ENCODE measurements at places on chromosomes 7 and 10.

DNA sequence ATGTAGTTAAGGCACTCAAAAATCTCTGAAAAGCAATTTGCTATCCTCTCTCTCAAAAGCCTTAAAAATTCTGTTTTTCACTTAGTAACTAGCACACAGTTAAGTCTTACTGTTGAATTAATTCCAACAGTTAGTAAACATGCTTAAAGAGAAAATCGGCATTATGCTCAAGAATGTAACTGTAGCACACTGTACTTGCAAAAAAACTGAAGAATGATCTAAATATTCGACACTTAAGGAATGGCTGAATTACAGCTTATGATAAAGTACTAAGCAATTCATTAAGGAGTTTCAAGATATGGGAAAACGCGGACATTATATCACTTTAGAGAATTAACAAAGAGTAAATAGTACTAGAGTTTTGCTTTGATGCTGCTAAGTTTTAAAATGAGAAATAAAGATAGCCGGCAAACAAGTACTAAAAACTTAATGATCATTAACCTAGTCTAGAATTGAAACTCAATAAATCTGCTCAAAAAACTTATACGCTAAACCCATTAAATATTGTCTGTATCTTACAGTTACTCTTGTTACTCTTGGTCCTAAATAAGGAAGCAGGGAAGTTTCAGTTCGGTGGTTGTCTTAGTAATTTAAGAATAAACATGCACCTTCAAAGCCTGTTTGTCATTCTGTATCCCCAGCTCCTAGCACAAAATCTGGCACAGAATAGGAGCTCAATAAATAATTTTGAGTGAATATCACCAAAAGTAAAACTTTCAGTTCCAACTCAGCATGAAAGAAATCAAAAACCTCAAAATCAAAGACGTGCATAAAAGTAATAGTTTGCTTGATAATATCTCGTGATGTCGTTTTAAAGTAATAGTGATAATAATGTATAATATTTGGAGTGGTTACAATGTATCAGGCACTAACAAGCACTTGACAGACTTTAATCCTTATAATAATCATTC is 1.2 kb downstream of the TRDMT1 start:
- DNase-seq: no peak

DNA sequence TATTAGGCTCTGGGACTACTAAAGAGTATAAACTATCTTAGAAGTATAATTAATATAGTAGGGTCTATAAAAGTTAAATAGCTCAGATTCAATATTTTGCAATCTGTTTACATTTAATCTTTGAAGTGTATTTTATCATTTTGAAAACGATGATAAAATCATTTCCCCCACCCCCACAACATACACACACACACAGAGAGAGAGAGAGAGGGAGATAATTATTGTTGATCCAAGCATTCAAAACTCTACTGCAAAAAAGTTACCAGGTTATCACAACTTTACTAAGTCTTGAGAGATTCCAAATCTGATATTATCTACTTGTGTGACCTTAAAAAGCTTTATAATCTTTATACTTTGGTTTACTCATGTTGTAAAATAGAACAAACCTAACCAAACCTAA is 14.0 kb downstream of the ZNF800 start:
- no peak for DNase-seq

DNA sequence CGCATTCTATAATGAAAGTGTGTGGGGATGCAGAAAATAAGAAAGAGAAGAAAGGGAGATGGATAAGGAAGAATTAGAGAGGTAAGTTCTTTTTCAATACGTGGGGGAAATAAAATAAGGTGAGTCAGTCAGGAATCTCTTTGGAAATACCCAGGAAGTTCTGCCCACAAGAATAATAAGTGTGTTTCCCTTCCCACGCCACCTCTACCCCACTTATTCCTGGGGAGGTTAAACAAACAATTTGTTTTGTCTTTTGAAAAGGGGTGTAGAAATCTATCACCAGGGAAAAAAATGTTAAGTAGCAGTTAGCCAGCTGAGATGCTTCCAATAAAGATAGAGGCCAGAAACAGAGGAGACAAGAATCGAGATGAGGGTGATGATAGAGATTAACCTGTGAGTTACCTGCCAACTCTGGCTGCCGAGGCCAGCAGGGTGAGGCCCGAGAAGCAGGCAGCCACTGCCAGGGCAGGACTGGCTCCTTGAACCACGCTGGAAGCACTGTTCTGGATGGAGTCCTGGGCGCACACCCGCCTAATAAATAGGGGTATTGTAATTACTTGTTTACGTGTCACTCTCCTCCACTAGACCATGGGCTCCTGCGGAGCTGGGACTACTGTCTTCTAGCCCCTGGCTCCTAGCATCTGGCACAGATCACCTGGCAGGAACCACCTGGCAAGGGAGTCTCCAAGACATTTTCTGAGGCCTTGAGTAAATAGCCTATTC is 191.3 kb downstream of the FGFR2 start:
- no peak for DNase-seq

GRCh38 chr10:129194181-129194870 is 272.7 kb upstream of the MGMT start:
- DNase-seq: no peak

- no peak for DNase-seq
Measured at GRCh38 chr7:141704112-141704511, 2.1 kb upstream of the DENND11 start.

DNA sequence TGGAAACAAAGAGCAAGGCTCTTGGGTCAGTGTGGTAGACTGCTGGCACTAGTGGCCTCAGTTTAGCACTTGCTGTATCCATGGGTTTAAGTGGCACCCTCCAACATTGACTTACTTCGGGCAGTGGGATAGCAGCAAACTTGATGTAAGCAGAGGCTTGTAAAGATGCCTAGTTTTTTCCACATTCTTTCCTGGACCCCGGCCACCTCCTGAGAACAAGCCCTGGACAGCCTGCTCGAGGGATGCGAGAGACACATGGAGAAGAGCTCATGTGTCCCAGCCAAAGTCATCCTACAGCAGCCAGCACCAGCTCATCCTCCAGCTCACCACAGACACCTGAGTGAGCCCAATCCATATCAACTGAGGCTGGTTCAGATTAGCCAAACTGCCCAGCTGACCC is 142.7 kb upstream of the PCBD1 start:
- DNase-seq: no peak

DNA sequence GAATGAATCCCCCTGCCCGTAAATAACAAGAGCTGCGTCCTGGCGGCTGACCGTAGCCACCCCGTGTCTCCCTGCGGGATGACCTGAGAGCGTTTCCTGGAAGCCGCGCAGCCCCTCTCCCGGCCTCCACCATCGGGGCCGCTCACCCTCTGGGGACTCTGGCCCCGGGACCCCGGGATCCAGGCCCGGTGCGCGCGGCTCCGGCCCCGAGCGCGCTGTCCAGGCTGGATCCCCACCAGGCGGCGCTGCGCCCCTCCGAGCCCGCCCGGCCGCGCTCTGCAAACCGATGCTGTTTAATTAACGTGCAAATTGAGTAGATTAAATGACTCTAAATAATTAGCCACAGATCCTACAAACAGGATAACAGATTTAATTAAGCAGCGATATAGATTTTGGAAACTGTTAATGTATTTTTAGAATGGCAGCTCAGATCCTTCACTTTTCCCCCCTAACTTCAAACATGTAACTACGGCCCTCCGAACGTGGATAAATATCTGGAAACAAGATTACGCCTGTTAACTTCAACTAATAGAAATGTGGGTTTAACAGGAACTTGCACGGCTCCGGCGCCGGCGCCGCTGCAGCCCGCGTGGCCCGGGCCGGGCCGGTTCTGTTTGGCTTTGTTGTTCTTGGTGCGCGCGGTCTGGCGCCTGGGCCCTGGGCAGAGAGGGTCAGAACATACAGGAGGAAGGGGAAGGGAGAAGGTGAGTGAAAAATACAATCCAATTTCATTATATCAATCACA is 7.1 kb upstream of the UNCX start:
- DNase-seq: peak; percentile 38

- no peak for DNase-seq
Measured at GRCh38 chr7:54330216-54330800, 211.9 kb upstream of the VSTM2A start.

GRCh38 chr10:21530641-21531040 is 3.4 kb upstream of the MLLT10 start:
- DNase-seq: no peak

DNA sequence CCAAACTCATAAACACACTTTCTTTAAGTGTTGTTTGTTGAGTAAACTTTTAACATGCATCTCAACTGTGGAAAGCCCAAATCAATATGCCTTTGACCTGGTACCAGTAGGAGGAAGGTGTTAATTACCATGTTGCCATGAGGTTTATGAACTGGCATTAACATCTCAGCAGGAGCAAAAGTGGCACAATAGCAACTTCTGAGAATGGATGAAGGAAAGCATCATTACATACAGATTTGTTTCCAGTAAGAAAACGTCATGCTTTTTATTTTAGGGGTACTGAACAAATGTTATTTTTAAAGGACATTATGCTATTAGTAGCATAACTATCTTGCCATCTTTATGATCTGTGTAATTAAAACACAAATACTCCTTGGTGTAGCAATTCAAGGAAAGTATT is 51.1 kb downstream of the ARMC3 start:
- no peak for DNase-seq

DNA sequence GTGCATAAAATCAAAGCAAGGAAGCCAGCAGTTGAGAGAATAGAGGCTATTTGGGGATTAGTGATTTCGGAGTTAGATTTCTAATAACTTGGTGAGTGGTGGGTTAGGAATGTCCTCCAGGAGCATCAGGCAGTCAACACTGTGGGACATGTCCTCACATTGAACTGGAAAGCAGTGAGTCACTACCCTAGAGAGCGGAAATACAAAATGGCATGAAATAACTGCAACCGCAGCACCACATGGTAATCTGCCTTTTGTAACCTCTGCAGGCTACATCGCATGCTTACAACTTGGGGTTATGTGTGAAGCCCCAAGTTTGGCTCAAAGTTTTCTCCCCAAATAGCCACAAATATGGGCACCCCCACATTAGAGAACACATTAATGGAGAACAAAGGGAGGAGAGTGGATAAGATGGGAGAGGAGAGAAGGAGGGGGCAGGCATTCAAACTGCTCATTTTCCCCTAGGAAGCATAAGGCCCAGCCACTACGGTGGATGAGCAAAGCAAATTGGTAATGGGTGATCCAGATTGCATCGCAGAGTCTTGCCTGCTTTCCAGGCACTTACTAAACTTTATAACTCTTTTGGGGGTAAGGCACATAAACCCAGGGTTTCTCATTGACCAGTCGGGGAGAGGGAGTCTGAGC is 22.0 kb upstream of the SLF2 start:
- DNase-seq: no peak

DNA sequence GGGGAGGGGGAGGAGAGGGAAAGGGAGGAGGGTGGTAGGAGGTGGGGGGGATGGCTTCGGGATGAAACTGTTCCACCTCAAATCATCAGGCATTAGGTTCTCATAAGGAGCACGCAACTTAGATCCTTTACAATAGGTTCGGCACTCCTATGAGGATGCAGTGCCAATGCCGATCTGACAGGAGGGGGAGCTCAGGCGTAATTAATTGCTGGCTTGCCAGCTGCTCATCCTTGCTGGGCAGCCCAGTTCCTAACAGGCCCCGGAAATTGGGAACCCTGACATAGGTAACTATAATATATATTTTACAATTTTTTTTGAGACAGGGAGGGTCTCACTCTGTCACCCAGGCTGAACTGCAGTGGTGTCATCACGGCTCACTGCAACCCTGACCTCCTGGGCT is 118.8 kb upstream of the SFMBT2 start:
- DNase-seq: no peak

DNA sequence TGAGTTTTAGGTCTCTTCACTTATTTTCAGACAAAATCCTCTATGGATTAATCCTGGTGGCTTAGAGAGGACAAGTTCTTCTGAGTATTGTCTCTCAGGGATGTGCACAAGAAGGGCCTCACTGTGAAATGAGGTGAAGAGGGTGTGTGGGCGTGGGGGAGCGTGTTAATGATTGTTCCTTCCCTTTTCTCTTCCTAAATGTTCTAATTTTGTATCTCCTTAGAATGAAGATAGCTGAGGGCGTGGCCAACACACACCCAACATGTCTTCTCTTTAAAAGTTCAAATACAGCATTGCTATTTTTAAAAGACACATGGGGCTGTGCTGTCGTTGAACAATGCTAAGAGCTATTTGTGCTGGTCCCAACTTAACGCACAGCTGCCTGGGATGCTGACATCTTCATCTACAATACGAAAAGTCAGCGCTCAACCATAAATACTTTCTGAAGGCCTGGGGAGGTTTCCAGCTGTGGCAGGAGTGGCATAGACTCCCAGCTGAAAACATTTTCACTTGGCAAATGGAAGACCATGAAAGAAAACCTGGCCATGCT is 135.9 kb downstream of the JCAD start:
- no peak for DNase-seq

GRCh38 chr7:122886357-122887081 is at the start of gene CADPS2:
TSS of gene CADPS2 (minus strand) at chr7:122886460. CDS start at chr7:122886337, 123 bp downstream.
- peak; percentile 0 for DNase-seq
